ENCODE measurements at places on chromosomes 4 and X.

GRCh38 chr4:106365613-106366012 lies 3.0 kb downstream of the GIMD1 start:
- peak; percentile 70 for DNase-seq

GRCh38 chr4:70873216-70873615 lies 29.0 kb upstream of the MOB1B start:
- no peak for DNase-seq

- DNase-seq: no peak
Measured at GRCh38 chr4:119580293-119580692, 48.3 kb downstream of the PDE5A start.

DNA sequence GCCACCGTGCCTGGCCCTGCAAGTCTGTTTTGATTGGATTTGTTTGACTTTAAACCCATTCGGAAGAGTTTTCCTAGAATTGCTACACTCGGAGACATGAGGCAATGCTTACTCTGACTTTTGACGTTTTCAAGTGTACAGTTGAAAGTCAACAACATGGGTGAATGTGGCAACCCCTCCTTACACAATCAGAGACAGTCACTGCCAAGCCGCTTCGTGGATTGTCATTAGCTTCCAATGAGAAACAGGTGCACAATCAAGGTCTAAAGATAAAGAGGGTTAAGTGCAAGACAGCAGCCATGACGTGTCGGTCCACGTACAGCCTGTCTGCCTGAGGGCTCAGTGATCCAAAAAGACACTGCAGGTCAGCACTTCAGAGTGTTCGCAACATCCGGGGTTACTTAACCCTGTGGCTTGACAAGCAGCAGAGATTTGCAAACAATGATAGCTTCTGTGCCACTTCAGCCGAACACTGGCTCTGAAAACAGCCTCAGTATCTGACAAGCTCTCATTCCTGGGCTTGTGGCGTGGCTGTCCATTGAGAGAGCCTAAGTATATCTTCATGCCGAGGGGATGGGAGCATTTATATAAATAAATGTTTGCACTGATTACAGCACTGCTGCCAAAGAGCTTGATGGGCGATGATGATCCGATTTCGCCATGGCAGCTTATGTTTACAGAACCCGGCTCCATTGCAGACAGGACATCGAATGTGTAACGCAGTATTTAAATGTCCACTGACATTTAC lies 180.0 kb downstream of the DHRSX start:
- DNase-seq: peak; percentile 12

GRCh38 chr4:156975686-156976085 lies 4.1 kb upstream of the PDGFC start:
- no peak for DNase-seq

GRCh38 chr4:182219411-182220056 lies 23.7 kb upstream of the TENM3 start:
- no peak for DNase-seq

DNA sequence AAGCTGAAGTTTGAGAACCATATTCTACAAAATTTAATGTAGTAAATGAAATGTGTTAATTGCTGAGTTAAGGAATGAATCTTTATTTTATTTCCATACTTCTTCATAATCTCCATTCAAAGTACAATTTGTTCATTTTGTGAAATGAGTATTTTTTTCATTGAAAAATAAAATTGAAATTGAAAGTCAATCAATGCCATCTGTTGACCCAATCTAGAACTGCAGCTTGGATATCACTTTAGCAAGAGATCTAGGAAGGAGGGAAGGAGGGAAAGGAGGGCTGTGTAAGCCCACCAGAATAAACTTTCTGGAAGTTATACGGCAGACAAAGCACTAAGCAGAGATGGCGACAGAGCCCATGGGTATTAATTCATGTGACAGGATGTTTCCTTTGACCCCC lies 128.4 kb downstream of the ZMAT1 start:
- no peak for DNase-seq

GRCh38 chr4:76704133-76704881 lies 193.6 kb downstream of the SOWAHB start:
- peak; percentile 63 for DNase-seq

DNA sequence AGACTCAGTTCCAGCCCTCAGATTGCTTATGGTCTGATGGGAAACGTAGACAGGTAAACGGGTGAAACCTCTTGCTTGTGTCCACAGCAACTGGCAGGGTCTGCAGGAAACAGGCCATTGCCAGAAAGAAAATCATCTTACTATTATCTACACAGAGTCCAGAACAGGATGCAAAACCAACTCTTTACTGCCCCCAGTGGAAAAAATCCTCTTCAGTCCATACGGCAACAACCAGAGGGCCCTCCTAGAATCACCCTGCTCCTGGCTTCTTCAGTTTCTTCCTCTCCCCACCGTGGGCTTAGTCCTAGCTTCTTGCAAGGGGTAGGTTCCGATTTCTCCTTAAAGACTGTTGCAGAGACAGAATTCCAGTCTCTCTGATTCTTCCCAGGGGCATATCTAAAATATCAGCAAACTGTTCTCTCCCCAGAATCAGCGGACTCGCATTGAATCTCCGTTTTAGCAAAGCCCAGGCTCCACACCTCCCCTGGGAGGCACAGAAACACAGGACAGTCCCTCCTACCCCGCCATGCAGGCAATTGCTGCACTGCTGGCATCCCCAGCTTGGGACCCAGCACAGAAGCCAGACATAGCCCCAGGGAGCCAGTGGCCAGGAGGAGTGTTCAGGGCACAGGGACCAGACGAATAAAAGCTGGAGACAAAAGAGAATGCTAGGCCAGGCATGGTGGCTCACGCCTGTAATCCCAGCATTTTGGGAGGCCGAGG lies 41.0 kb upstream of the SH3RF1 start:
- DNase-seq: peak; percentile 41

- no peak for DNase-seq
Measured at GRCh38 chr4:166044871-166045270, 171.8 kb downstream of the TLL1 start.

DNA sequence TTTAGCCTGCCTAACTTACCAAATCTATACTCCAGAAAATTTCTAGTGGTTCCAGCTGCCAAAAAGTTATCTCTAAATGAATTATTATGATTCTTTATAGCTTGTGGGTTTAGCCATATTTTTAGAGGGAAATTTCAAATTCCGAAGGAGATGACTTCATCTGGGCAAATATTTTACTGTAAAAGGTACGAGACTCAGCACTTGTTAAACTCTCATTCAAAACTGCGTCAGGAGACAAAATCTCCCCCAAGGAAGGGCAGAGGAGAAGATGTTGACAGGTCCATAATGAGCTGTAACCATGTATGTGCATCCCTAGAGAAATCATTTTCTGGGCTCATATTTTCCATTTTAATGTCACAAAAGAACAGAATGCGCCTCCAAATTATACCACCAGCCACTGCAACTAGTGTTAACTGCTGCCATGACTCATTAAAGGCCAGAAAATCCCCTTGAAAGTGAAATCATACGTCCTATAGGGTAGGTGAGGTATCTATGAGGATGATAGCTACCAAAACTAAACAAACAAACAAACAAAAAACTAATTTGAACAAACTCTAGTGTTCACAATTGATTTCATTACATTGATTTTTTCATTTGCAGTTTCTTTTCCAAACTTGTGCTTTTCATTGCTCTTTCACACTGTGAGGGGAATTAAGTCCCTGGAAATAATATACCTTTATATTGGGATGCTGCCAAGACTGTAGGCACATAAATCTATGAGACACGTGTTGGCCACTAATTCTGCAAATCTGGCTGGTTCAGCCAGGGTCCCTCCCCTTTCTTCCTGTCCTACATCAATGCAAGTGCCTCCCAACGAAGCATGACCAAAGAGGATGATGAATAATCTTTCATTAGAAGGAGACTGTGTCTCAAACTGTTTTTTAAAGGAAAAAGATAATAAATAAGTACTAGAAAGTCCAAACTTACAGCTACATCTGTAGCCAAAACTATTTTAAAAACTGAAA lies 85.8 kb downstream of the ARHGAP6 start:
- no peak for DNase-seq

DNA sequence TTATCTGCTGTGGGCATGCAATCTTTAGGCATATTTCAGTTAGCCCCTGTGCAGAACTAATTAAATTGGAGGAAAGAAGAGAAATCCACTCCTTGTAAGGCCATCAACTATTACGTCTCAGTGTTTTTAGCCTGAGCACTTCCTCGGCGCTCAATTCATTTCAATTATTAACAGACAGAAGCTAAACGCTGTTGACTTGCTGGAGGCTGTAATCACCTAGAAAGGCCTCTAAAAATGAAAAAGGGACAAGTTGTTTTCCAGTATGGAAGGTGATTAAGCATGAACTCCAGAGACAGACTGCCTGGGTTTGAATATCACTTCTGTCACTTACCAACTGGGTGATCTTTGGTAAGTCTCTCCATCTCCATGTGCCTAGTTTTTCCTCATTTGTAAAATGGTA lies 59.6 kb downstream of the LEF1 start:
- DNase-seq: no peak

GRCh38 chr4:1871471-1872021 lies 353 bp downstream of the NSD2 start:
- DNase-seq: no peak

- DNase-seq: no peak
Measured at GRCh38 chrX:153828723-153829548, 1.4 kb downstream of the PDZD4 start.

GRCh38 chrX:20729416-20729815 lies 462.7 kb upstream of the RPS6KA3 start:
- DNase-seq: peak; percentile 8

DNA sequence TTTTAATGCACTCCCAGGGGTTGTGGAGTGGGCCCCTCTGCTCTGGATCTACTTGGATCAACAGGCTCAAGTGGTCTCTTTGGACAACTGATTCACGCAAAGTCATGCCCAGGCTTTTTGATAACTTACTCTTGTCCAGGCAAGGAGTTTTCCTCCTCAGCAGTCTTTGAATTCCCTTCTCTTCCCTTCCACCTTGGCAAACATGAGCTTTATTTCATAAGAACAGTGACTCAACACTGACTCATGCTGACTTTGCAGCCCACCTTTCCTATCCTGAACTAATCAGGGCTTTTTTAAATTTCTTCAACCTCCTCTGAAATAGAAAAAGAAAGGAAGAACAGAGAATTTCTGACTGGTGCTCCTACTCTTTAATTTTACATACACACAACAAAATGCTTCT lies 132.1 kb upstream of the LDB2 start:
- peak; percentile 60 for DNase-seq
